ENCODE measurements at places on chromosomes 13 and 19. TPM values are rescaled to one million over a fixed set of nuclear protein-coding genes. Genes with fewer than 3 reads are reported as not detected.

SIAH3 gene
- total RNA-seq = 0.06 TPM

SMIM44 gene
- 1.7 TPM for total RNA-seq

SRRM5 gene
- total RNA-seq = 0.28 TPM

THSD1 gene
- 5.5 TPM for total RNA-seq

MEIS3 gene
- total RNA-seq = 16.2 TPM

TTC9B gene
- total RNA-seq = not detected

CBLC gene
- total RNA-seq = 30.1 TPM

B3GNT3 gene
- total RNA-seq = 5.2 TPM

CGB8 gene
- not detected for total RNA-seq

GARIN5A gene
- total RNA-seq = 5.9 TPM

FCHO1 gene
- total RNA-seq = 1.3 TPM

HSPBP1 gene
- total RNA-seq = 33.6 TPM

PLEKHJ1 gene
- total RNA-seq = 91.7 TPM

DNA sequence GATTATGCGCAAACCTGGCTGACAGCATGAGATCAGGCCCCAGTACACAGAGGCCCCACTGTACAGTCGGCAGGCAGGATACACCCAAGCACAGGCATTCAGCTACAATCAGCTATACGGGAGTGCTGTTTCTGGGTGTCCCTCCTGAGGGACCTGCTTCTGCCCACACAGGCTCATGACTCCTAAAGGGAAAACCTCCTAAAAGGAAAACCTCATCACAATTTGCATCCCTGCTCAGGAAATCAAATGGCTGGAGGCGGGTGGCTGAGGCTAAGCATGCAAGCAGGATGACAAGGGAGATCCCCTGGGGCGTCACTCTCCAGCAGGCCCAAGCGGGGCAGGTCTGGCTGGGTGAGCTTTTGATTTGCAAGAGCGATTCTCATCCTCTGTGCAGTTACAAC, 99.8 kb downstream of the CRYL1 start:
- DNase-seq = no peak

DNA sequence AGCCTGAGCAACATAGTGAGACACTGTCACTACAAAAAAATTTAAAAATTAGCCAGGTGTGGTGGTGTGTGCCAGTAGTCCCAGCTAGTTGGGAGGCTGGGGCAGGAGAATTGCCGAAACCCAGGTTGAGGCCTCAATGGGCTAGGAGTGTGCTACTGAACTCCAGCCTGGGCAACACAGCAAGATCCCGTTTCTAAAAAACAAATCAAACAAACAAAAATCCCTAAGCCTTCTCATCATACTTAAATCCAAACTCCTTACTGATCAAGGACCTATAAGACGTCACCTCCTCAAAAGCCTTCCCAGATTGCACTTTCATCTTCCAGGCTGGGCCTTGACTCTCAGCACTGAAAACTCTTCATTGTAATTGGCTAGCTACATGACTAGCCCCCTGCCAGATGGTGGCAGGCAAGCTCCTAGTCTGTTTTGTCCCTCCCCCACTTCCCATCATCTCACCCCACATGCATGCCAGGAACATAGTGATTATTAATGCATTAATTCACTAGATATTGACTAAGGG, 17.5 kb upstream of the NANOS3 start:
- no peak for DNase-seq

GRCh38 chr13:60402022-60402421, 5.0 kb downstream of the TDRD3 start:
- no peak for DNase-seq

GRCh38 chr19:47111006-47111621, 2.5 kb downstream of the ZC3H4 start:
- DNase-seq = no peak

DNA sequence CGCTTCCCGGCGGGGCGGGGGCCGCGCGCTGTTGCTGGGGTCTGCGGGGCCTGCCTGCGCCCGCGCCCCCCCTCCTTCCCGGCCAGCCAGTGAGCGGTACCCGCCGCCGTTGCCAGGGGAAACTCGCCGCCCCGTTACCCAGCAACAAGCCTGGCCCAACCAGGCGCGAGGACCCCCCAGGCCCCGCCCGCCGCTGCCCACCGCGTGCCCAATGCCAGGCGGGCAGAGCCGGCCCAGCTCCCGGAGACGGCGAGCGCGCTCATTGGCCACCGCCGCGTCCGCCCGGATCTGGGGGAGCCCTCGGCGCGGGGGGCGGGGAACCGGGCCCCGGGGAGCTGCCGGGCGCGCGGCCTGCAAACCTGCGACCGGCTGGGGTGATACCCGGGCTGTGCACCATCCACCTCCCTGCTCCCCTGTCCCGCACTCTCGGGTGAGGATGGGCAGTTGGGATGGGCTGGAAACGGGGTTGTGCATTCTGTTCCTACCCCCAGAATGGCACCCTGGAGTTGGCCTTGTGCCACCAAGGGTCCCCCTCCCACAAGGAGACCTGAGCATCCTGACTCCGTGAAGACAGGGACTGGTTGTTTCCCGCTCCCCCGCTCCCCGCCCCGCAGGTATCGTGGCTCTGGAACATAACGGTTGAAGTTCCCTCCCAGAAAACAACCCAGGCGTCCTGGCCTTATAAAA, 8.8 kb upstream of the BBC3 start:
- DNase-seq = no peak

DNA sequence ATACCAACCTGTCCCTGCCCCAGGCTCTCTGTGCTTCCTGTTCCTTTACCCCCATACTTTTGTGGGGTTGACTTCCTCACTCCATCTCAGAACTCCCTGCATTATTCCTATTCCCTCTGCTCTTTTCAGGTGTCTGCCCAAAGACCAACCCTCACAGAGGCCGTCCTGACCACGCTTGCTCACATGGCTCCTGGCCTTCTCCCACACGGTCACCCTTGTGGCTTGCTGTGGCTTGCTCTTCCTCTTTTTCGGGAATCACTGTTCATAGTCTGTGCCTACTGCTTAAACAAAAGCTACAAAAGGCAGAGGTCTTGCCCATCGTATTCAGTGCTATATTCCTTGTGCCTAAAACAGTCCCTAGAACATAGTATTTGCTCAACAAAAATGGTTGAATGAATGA, 25.2 kb upstream of the ARGLU1 start:
- no peak for DNase-seq

- no peak for DNase-seq
These were observed 1686.7 kb upstream of the MIR17HG start for GRCh38 chr13:89660752-89661151.

DNA sequence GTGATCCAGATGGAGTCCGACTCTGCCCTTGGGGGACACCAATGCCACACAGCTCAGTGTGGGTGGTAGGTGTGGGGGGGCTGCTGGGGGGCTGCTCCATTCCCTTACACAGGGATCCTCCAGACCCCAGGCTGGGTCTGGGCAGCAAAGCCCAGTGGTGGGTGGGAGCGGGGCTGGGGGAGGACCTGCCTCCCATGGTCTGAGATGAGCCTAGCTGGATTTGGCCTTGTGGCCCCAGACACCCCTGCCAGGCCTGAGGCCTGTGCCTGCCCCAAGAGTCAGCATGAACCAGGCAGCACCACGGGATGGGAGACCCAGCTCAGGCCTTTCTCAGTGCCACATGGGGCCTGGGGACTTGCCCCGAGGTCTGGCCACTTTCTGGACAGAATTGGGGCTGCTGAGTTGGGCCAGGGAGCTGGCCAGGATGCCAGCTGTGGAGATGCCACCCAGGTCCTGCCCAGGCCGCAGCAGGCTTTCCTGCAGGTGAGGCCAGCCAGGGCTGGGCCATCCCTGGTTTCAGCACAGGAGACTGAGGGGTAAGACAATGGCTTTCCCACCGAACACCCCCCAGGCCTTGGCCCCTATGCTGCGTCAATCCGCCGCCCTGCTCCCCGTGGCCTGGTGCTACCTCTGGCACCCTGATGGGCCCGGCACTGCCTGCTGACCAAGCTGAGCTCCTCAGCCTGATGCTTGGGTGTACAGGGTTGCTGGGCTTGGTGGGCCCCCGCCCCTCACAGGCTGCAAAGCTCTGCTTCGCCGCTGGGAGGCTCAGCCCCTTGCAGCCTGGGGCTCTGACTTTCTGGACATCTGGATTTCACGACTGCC, 24.2 kb downstream of the CEBPG start:
- DNase-seq = no peak

- no peak for DNase-seq
These were observed 2.5 kb downstream of the CFD start for GRCh38 chr19:861756-862580.

- DNase-seq = no peak
These were observed 16.6 kb upstream of the ZNF253 start for GRCh38 chr19:19849056-19849455.

Data from prostate gland (tissue), 2 donors.